Stimulated activated CD4-positive, alpha-beta T cell treated with anti-CD3 and anti-CD28 coated beads, TNF-alpha, amount 100 ng/mL, for 4 hours (primary cell): ENCODE measurements at places on chromosomes 3 and 15.

GRCh38 chr3:43647331-43648166, 25.7 kb upstream of the ANO10 start:
- no peak for DNase-seq

DNA sequence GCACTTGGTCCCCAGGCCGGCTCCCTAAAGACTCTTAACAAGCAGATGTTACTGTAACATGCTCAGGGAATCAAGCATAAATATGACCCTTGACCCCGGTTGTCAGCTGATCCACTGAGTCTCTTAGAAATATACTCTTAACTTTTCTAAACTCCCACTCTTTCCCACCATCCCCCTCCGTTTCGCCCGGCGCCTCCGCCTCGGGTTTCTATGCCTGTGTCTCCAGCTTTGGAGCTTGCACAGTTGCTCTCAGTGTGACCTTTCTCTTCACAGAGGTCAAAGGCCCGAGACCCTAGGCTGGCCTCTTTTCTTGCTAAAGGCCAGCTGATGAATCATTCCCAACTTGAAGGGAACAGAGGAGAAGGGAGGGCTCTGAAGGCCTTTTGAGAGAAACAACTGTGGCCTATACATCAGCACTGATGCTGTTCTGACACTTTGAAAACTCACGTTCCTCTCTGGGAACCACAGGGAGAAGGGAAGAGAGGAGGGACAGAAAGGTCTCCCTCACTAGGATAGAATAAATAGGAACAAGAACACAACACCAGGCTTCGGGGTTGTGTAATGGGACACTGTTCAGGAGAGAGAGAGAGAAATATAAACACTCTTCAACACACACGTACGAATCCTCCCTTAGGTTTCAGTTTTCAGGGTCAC, 484.5 kb upstream of the NR2F2 start:
- no peak for DNase-seq

DNA sequence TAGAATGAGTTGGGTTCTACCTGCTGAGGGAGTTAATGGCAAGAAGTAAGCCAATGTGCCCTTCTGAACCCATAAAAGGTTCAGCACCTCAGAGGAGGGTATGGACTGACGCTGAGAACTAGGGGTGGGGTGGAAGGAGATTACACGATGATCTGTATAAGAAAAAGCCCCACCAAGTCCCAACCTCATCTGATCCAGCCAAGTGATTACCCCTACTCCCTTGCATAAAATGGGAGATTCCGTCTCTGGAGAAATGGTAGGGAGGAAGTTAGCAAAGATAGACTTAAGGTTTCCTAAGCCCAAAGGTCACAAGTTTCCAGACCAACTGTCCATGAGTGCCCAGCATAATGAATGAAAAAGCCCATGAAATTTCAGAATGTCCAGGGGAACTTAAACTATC, 7.1 kb upstream of the DVL3 start:
- DNase-seq: no peak

DNA sequence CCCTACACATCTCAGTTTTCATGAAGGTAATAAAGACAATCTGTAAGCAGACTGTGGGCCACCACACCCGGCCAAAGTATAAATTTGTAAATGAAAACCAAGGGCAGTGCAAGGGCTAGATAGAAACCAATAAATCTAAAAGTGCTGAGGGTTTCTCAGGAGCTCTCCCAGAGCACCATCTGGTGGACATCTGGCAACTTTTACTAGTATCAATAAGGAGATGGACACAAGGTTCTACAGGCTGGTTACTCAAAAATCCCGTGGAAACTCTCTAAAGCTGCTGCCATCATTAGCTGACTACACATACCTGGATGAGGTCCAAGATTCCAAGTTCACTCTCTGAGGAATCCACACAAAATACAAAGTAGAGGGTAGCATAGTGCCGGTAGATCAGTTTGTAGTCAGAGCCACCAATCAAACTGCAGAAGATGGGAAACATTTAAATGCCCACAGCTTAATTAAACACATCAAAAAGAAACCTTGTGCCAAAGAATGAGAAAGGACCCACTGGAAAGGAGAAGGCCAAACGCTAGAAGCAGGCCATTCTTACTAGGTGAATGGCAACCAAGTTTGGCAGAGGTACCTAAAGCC, 5.5 kb downstream of the AP3S2 start:
- no peak for DNase-seq

GRCh38 chr3:186640473-186640818, 247 bp downstream of the FETUB start:
- DNase-seq: no peak

- no peak for DNase-seq
Measured at GRCh38 chr3:124297062-124297980, 305.4 kb upstream of the ROPN1 start.

DNA sequence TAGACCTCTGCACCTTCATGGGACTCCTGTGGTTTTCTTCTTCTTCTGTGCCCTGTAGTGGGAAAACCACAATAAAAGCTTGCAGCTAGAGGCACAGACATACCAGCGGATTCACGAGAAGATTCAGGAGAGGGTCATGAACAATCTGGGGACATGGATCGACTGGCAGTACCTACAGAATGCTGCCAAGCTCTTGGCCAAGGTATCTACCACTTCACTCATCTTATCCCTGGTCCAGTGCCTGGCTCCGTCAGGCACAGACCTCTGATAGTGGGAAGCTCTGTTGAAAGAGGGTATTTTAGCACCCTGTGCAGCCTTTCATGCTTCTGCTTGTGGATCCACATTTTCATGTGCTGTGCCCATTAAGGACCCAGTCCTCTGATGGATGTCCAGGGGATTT, 9.7 kb upstream of the P4HTM start:
- DNase-seq: no peak

GRCh38 chr3:119318876-119319275, 24.7 kb downstream of the ARHGAP31 start:
- DNase-seq: no peak
